Amygdala (tissue), 56 donors: ENCODE measurements at places on chromosomes 2 and 18.

- DNase-seq: no peak
These were observed 30.0 kb upstream of the ERMN start for GRCh38 chr2:157355618-157356017.

DNA sequence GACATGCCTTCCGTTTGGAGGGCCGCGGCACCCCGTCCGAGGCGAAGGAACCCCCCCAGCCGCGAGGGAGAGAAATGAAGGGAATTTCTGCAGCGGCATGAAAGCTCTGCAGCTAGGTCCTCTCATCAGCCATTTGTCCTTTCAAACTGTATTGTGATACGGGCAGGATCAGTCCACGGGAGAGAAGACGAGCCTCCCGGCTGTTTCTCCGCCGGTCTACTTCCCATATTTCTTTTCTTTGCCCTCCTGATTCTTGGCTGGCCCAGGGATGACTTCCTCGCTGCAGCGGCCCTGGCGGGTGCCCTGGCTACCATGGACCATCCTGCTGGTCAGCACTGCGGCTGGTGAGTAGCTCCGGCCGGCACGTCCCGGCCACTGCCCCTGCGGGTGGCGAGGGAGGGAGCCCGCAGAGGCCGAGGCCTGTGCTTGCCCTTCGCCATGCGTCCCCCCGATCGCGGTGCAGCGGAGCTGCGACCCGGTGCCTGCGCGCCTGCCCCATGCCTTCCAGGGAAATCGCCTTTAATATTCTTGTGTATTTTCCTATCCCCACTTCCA lies 1.2 kb downstream of the BMPR2 start:
- DNase-seq: peak; percentile 45

GRCh38 chr18:22827216-22827615 lies 105.9 kb upstream of the RBBP8 start:
- no peak for DNase-seq

DNA sequence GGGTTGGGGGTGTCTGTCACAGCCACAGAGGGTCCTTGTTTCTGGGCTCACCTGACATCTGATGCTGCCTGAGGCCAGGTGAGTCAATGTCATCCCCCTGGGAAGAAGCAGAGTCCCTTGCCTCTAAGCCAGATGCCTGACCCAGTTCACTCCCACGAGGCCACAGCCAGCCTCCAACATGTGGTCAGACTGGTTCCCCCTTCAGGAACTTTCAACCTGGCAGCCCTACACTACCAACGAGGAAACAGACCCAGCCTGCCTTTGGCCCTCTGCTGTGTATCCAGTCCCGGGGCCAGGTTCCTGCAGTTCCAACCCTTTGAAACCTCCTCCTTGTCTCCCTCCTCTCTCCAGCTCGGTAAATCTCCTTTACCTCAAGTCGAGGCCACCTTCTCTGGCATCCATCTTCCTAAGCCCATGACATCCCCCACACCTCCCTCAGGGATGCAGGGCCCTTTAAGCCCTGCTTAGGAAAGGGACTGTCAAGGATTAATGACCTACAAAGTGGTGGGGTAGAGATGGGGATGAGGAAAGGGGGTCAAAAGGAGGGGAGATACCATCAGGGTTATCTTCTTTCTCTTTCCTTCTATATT lies 49.2 kb upstream of the SMAD2 start:
- DNase-seq: no peak

GRCh38 chr2:197086500-197086899 lies 160.0 kb upstream of the PGAP1 start:
- no peak for DNase-seq

GRCh38 chr18:23238651-23239349 lies 103.5 kb downstream of the CABLES1 start:
- DNase-seq: no peak

GRCh38 chr2:224220586-224221255 lies 181.2 kb downstream of the FAM124B start:
- no peak for DNase-seq

- no peak for DNase-seq
These were observed 20.5 kb downstream of the MLPH start for GRCh38 chr2:237507512-237507911.

- no peak for DNase-seq
These were observed 1.1 kb upstream of the SEH1L start for GRCh38 chr18:12946549-12947284.

DNA sequence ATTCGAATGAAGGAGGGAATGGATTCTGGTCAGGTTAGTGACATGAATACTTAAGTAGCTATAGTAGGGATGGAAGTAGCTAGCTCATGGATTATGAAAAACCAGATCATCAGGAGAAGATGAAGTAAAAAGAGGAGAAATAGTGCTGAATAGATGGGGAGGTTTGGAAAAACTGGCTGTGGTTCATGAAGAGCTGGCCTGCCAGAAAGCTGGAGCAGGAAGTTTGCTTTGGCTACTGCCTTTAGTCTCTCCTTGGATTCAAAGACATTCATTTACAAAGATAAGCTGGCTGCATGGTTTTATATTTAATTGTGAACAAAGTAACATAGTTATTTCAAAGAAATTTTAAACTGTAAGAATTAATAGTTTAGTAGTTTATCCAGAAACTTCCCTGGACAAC lies 567.0 kb downstream of the RIT2 start:
- no peak for DNase-seq

- DNase-seq: no peak
These were observed 88.4 kb downstream of the ARHGAP15 start for GRCh38 chr2:143217512-143218115.

GRCh38 chr18:5425721-5426120 lies 118.1 kb downstream of the EPB41L3 start:
- no peak for DNase-seq

DNA sequence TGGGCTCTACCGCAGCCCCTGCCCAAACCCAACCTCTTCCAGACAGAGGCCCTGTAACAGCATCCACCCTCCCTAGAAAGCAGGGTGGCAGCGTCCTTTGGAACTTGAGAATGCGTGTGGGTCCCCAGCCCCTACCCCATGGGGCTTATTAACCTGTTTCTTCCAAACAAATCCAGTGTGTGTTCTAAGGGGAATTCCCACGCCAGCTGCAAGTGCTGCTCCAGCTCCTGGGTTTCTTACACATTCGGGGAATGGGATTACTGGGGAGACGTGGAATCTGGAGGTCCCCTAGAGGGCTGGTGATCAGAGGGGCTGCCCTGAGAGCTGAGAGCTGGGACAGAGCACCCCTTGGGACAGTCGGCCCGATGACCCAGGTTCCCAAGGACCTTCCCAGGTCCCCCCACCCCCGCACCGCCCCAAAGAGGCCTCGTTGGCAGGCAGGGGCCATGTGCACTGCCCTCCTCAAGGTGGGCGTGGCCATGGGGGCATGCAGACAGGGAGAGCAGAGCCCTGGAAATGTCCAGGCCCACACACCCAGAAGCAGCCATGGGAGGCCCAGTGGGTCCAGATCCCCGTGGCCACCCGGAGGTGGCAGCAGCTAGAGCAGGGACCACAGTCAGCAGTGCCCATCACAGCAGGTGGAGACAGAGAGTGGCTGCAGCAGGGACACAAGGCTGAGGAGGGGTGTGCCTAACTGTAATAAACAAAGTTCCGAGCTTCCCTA lies 18.8 kb upstream of the TEX44 start:
- DNase-seq: no peak

- no peak for DNase-seq
These were observed 1876.0 kb upstream of the CELF4 start for GRCh38 chr18:39441648-39442047.

GRCh38 chr2:80050246-80050645 lies 254.3 kb downstream of the LRRTM1 start:
- no peak for DNase-seq

GRCh38 chr18:31680433-31680811 lies 4.0 kb downstream of the B4GALT6 start:
- no peak for DNase-seq

GRCh38 chr2:202072226-202072625 lies 829 bp upstream of the KIAA2012 start:
- DNase-seq: no peak

- DNase-seq: no peak
These were observed 61.5 kb upstream of the DOCK10 start for GRCh38 chr2:225103737-225104141.

GRCh38 chr2:119579424-119580295 lies 35.4 kb downstream of the CFAP221 start:
- DNase-seq: no peak

DNA sequence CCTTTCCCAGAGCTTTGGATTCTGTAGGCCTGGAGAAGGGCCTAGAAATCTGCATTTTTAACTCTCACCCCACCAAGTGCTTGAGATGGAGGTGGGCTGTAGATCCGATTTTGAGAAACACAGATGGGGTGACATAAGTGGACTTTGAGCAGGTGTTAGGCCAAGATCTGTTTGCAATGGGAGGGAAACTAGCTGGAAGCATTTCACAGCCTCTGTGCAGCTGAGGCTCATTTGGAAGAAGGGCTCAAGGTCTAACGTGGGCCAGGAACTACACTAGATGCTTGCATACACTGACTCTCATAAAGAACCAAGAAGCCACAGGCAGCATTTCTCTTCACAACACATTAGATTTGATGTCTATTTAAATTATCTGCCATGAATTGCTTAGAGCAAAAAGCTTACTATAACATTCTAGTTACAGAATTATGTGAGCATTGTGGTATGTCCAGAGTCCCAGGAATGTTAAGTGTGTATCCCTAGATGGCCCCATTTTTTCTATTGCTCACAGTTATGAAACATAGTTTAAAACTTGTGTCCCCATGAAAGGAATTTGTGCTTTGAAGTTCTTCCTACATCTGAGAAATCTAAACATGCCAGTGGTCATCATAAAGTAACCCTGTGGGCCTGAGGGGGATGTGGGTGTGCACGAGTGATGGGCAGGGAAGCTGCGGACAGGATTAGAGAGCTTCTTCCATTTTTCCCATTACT lies 77.2 kb downstream of the CD28 start:
- DNase-seq: no peak

GRCh38 chr2:163565192-163565591 lies 170.6 kb downstream of the FIGN start:
- no peak for DNase-seq

GRCh38 chr2:64857581-64858471 lies 131.4 kb upstream of the SLC1A4 start:
- no peak for DNase-seq

DNA sequence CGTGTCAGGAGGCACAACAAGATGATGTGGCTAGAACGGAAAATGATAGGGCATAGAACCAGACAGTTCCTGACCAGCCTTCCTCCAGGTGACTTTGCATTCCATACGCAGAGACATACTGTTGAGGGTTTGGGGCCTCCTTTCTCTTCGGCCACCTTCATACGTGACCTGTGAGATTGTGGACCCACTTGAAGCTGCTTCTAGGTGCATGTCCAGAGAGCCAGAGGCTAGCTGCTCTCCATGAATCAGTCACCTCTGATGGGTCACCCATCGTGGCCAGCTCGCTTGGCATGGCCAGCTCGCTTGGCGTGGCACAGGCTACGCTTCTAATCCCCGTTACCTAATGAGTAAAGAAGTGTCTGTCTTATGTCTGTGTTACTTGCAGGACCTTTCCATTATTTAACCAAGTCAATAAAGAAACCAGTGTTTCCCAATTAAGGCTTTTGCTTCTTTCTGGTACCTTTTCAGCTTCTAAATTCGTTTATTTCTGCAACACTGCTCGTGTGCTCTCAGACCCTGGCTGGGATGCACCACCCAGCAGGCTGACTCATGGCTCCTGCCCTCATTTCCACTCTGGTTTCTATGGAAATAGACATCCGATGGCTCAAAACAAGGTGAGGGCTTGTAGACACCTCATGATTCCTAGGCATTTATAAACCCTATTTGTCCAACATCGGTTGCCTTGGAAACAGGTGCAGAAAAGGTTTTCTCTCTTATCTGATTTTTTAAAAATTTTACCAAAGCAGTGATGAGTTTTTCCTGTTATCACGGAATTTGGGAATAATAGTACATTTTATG lies 86.7 kb upstream of the B3GNT7 start:
- no peak for DNase-seq

- DNase-seq: no peak
These were observed 126.2 kb upstream of the CAB39 start for GRCh38 chr2:230586328-230586982.

- DNase-seq: no peak
These were observed 72.7 kb upstream of the MGAT4A start for GRCh38 chr2:98803405-98804264.

DNA sequence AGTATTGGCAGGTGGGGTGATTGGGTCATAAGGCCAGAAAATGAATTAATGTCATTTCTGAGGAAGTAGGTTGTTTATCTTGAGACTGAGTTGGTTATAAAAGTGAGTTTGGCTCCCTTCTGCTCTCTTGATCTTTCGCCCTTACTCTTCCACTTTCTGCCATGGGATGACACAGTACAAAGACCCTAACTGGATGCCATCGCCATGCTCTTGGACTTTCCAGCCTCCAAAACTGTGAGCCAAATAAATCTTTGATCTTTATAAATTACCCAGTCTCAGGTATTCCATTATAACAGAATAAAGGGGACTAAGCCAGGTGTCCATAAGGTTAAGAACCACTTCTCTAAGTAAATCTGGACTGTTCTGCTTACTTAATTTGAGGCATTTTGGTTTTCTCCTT lies 44.4 kb downstream of the MAP4K3 start:
- DNase-seq: no peak

GRCh38 chr2:148900350-148900837 lies 25.4 kb downstream of the KIF5C start:
- DNase-seq: no peak

DNA sequence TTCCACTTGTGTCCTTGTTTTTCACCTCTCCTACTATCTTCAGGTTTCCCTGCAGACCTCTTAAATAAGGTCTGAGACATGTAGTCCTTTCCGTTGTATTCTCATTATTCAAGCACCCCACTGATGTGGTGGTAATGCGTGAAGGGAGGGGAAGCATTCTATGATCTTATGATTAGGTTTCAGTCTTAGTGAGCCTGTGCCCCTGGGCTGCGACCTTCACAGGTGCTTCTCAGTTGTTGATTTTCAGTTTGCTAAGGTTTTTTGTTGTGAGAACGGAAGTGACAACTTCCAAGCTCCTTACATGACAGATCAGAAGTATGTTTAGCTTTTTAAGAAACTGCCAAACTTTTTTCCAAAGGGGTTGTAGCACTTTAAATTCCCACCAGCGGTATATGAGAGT lies 41.3 kb downstream of the VPS54 start:
- DNase-seq: no peak

DNA sequence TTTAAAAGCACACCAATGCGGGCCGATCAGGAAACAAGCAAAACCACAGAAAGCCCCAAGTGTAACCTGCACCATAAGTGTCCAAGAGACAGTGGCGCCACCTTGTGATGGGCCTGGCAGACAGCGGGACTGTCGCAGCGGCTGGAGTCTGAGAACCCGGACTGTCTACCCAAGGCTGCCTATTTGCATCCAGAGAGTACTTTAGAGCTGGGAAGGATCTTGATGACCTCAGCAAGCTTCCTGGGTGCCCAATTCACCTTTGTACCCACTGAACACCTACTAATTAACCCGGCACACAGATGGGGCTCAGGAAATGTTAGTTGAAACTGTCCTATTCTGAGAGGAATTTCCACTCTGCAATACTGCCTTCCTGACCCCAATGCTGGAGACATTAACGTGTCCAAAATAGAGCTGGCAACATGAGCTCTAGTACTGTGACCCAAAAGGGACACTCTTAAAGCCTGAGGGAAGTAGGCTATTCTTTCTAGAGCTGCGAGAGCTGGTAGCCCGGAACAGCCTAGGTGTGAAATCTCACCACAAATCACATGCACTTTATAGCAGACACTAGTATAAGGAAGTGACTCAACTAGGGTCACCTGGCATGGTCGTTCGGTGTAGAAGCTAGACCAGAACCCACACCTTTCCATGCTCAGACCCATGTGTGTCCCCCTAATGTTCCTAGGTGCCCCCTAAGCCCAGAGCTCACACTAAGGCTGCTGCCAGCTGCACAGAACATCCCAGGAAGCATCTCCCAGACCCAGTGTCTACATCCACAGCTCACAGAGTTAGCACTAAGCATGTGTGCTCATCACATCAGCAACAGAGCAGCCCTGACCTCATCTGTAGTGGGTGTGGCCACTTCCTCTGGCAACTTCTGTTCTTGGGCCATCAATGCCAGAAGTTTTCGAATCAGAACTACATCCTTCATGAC lies 25.4 kb downstream of the POLR1A start:
- peak; percentile 76 for DNase-seq
